ENCODE measurements at places on chromosomes 6 and 20.
A peak's percentile ranks its signal among the peaks of the same experiment; 100 is the strongest.

- peak; percentile 6 for DNase-seq
Observed at GRCh38 chr20:31945785-31946184, 6.1 kb downstream of the PDRG1 start.

DNA sequence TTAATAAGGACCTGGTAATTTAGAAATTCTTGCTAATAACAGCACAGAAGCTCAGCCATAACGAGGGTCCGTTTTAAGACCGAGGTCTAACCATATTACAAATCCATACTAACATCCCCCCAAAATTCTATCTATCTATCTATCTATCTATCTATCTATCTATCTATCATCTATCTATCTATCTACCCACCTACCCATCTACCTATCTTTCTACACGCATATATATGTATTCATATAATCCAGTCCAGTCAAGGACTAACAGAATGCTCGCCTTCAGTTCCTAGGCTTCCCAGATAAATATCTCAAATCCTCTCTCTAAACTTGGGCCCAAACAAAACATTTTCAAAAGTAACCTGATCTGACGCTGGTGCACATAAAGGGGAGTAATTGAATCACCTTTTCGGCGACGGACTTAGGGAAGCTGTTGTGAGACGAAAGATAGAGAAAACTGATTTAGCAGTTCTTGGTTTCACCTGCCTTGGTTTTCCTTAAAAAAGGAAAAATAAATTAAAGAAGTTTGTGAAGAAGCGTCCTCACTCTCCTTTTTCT lies 14.5 kb downstream of the HMGN4 start:
- DNase-seq: no peak

DNA sequence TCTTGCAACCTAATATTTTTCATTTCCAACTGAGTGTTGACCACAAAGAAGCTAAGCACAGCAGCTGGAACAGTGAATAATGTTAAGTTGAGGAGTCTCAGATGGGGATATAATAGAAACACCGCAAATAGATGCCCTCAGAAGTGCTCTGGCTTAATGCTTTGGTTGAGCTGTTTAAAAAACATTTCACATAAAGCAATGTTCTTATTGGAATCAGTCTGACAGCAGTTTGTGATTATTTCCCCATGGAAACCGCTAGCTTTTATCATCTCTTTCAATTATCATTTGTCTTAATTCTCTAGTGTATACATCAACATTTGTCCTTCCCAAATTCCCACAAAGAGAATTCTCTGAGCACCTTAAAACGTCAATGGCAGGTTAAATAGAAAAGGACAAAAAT lies 30.8 kb downstream of the METTL24 start:
- no peak for DNase-seq

DNA sequence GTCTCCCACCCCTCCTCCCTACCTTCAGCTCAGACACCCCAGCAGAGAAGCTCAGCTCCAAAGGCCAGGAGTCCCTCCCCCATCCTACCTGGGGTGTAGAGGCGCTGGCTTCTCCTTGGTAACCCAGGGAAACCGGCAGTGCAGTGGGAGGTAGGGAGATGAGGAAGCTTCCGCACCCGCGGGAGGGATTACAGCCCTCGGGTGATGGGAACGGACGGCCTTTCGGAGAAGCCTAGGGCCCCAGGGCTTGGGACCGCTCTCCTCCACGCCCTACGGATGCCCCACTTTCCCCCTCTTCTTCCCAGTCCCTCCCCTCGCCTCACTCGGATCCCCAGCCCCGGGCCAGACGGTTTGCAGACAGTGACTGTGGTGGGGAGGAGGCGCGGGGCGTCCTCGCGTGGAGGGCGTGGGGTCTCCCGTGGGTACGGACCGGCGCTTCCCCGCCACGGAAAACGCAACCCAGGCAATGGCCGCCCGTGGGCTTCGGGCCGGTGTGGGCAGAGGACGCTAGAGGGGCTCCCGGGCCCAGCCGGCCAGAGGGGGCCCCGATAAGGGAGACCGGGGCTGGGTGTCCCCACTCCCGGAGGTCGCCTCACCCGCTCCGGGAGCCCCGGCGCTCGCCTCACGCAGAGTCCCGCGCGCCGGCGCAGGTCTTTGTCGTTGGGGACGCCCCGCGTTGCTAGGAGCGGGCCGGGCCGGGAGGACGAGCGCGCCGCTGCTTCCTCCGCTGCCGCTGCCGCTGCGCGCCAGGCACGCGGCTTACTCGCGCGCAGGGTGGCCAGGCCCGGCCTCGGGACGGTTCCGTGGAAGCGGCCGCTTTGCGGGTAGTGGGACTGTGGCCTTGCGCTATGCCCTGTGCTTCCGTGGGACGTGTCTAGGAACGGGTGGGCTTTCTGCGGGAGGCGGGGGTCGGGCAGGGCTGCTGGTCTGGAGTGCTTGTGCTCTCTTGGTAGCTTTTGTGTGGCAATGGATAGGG lies 15.8 kb downstream of the AARS2 start:
- DNase-seq: peak; percentile 81

DNA sequence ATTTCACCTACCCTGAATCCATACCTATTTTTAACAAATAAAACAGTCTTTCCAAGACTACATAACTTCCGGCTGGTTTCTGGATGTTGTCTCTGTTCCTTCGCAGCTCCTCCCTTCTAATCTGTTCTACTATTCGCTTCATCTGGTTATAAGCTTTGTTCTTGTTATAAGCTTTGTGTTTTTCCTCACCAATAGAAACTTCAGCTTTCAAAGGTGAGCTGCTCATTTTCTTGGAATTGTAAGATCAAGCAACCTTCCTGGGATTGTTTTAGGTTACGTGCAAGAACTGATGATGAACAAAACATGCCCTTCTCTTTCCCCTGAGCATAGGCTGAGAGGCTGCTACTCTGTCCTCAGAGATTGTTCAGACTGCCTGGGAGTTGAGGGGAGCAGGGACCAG lies 2.1 kb downstream of the GFOD1 start:
- DNase-seq: no peak

DNA sequence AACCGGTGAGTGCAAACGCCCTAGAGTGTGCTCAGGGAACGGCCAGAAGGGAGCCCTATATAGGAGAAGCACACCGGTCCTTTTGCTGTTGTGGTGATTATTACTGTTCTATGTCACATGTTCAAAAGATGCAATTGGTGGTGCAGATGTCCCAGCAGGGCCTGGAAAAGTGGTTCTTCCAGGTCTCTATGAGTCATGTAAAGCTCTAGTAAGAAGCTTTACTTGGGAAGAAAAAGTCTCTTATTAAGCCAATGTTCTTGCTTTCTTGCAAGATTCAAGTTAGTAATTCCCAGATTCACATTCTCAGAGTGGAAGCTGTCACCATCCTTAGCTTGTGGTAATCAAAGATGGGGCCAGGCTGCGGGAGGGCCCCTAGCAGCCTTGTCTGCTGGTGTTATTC lies 23.3 kb downstream of the EDN3 start:
- no peak for DNase-seq

- no peak for DNase-seq
Observed at GRCh38 chr6:112234601-112235000, 19.8 kb downstream of the LAMA4 start.

DNA sequence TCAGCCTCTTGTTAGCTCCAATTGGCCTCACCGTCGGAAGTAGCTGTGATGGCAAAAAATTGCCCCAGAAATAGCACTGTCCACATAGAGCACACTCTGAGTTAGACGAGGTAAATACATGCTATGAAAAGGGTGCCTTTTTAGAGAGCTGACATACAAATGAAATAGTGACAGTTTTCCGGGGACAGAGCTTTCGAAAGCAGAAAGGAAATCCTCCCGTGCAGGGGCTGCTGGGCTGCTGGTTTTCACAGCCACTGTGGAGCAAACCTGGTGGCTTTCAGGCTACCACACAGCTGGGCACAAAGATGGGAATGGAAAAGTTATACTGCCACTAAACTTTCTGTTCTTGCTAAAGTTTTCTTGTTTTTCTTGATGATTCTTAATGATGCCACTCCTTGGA lies 8.3 kb downstream of the SLPI start:
- DNase-seq: no peak

DNA sequence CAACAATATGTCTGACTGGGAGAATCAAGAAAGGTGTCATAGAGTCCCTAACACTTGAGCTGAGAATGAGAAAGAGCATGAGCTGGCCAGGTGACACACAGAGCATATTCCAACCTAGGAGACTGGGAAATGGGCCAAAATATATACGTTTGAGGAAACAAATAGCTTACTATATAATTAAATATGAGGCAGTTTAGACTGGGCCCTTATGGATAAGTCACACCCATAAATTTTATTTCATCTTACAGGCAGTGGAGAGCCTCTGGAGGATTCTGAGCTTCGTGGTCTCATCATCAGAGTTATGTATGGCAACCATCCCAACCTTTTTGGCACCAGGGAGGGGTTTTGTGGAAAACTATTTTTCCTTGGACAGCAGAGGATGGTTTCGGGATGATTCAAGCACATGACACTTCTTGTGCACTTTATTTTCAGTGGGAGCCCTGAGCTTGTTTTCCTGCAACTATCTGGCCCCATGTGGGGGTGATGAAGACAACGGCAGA lies 12.9 kb upstream of the NQO2 start:
- no peak for DNase-seq

GRCh38 chr6:170286246-170286933 lies 4.5 kb downstream of the DLL1 start:
- no peak for DNase-seq

GRCh38 chr20:17225851-17226409 lies 910 bp upstream of the PCSK2 start:
- DNase-seq: peak; percentile 52

DNA sequence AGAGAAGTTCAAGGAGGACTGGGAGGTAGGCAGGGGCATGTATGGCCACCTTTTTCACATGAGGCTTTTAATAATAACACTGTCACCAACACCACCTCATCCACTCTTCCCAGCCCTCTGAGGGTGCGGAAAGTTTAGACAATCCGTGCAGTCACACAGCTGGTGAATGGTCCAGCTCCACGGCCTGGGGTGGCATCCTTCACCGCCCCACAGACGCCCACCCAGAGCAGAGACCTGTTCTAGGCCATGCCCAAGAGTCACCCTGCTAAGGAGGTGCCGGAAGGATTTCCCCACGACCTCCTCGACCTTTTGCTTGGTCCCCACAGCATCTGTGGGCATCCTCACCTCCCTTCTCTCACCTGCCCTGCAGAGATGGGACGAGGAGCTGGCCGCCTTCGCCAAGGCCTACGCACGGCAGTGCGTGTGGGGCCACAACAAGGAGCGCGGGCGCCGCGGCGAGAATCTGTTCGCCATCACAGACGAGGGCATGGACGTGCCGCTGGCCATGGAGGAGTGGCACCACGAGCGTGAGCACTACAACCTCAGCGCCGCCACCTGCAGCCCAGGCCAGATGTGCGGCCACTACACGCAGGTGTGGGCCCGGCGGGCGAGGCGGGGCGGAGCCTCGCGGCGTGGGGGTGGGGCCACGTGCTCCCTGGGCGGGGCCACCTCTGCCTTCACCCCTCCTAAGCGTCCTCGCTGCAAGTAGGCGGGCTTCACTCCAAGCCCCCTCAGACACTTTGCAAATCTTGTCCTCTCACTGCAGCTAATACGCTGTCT lies 4.4 kb downstream of the PI16 start:
- no peak for DNase-seq

DNA sequence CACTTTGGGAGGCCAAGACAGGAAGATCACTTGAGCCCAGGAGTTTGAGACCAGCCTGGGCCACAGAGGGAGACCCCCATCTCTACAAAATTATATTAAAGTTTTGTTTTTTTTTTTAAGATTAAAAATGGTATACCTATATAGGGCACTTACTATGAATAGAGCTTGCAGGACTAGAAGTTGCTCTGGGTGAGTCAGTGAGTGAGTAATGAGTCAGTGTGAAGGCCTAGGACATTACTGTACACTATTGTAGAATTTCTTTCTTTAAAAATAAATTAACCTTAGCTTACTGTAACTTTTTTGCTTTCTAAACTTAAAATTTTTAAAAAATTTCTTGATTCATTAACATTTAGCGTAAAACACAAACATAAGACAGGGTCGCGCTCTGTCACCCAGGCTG lies 29.7 kb downstream of the STK35 start:
- no peak for DNase-seq

DNA sequence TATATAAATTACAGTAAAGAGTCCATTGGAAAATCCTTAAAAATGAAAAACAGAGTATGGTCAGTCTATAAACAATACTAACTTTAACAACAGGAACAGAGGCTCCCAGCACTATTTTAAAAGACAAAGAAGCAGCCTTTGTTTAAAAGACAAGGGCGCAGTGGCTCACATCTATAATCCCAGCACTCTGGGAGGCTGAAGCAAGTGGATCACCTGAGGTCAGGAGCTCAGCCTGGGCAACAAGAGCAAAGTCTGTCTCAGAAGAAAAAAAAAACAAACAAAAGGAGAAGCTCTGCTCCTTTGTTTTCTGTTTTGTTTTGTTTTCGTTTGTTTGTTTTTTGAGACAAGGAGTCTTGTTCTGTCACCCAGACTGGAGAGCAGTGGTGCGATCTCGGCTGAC lies 89.4 kb downstream of the DTNBP1 start:
- DNase-seq: no peak

GRCh38 chr20:54122189-54122588 lies 51.6 kb downstream of the CYP24A1 start:
- no peak for DNase-seq

DNA sequence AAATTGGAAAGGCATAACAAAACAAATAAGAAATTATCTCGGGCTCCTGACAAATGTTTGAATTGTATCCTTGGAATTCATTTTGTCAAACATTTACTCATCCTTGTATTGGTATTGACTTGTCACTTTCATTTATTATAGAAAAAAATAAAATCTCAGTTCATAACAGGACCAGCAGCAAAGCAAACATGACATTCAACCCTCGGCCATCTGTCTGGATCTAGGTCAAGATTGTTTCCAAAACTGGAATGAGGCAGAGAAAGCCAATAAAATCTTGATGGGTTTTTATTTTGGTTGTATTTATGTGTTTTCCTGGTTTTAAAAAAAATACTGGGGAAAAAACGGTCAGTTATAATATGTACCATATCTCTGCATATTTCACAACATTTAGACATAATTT lies 42.9 kb upstream of the FABP7 start:
- DNase-seq: no peak

DNA sequence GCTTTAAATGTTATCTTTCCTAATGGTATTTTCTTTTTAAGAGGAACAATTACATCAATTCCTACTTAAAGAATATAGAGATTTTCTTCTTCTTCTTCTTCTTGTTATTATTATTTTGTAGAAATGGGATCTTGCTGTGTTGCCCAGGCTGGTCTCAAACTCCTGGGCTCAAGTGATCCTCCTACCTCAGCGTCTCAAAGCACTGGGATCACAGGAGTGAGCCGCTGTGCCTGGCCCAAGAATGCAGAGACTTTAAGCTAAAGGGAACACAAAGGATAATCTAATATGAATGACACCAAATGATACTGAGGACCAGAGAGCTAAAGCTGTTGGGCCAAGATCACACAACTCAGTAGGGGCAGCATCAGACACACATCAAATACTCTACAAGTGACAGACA lies 87.4 kb upstream of the FOXQ1 start:
- no peak for DNase-seq

DNA sequence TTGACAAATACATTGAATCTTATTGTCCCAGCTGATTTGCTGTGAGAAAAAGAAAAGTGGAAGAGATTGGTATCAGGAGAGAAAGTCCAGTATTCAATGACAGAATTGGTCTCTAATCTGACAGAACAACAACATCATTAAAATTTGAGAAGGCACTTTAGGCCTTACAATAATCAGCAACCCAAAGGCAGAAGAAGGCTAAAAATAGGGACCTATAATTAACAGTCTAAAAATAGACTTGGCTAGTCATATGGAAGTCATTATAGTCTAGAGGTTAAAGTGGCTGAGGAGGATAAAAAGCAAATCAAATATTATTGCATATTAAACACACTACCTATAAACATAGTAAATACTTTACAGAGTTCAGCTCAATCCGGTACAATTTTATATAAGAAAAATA lies 393.6 kb upstream of the JAG1 start:
- no peak for DNase-seq

Measured in glutamatergic neuron (in vitro differentiated cells).